Calu3 (cell line): ENCODE measurements at places on chromosomes 5 and 9. TPM values are rescaled to one million over a fixed set of nuclear protein-coding genes. Genes with fewer than 3 reads are reported as not detected.

- peak; percentile 35 for DNase-seq
Measured at GRCh38 chr9:14294659-14295058, 19.3 kb downstream of the NFIB start.

- DNase-seq: no peak
Measured at GRCh38 chr5:67353500-67354450, 157.2 kb upstream of the CD180 start.

- DNase-seq: no peak
Measured at GRCh38 chr5:121695307-121695706, 156.4 kb upstream of the FTMT start.

GRCh38 chr9:123820139-123820538 lies 109.8 kb downstream of the DENND1A start:
- no peak for DNase-seq

Gene LCN2
- 2,733 and 4,208 TPM in 2 replicates for total RNA-seq

DNA sequence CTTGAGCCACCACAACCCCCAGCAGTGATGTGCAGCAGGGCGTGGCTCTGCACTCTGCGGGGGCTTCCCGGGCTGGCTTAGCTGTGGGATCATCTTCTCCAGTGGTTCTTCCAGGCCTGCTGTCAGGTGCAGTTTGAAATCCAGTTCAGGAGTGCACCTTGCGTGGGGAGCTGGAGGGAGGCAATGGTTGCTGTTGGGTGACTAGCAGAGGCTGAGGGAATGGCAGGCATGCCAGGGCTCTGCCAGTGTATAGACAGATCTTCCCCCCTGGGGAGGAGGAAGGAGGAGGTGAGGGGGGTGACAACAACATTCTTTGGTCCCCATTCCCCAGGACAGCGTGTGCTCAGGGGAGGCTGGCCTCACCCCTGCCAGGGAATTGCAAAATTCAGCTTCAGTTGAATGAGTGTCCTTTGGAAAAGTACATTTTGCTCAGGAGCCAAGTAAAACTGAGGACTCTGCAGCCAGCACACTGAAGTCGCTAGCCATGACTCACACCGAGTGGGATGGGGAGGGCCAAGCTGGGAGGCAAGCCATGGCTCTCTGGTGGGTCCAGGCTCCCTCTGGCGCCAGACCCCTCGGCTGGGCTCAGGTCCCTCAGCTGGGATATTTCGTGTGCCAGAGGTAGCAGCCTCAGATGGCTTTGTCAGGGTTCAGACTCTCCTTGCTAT lies 35.0 kb downstream of the ERGIC1 start:
- peak; percentile 54 for DNase-seq

DNA sequence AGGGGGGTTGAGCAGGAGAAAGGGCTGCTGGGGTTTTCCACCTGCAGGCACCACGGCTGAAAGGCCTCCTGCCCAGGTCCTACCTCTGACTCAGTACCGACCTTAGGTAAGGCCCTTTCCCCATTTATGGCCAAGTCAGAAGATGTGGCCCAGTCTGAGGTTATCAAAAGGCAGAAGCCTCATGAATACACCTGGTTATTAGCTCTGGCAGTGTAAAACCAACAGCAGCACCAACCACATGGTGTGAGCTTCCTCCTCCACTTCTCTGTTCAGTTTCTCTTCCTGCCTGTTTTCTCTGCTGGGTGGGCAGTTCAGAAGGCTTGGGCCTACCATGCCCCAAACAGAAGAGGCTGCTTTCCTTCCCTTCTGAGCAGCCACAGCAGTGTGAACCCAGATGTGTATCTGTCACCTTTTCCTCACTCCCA lies 86.9 kb downstream of the UGCG start:
- DNase-seq: no peak

DNA sequence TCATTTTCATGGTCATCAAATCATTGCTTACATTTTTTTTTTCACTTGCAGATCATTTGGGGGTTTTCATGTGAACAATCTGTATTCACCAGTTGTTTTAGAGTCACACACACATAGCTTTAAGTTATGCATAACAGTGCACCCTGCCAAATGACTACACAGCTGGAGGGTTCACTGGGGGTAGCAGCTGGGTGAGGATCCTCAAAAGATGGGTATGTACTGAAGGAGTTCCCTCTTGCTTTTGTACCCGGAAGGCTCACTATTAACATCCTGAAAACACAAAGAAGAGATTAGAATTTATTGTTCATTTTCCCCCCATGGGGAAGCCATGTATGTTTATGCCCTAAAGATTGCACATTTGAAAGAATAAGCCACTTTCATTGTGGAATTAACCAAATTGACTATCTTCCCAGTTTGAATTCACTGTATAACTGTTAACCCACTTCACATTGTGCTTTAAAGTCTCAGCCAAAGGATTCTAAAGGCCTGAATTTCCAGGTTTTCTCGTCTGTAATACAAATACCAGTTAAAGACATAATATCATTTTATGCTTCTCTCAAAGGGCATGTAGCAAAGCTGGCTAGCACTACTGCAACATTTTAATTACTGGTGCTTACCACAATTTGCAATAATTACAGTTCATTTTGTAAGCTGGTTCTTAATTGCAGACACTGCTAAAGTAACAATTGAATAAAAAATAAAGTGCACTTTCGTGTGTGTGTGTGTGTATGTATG lies 466.4 kb upstream of the MEF2C start:
- DNase-seq: no peak

Gene ADAMTS6
- 0.86 and 1.2 TPM in 2 replicates for total RNA-seq

- no peak for DNase-seq
Measured at GRCh38 chr9:34996181-34996904, 6.8 kb downstream of the DNAJB5 start.

GRCh38 chr5:132054697-132055440 lies 5.6 kb upstream of the IL3 start:
- DNase-seq: no peak

Gene PRDM9
- total RNA-seq: not detected in 2 replicates

DNA sequence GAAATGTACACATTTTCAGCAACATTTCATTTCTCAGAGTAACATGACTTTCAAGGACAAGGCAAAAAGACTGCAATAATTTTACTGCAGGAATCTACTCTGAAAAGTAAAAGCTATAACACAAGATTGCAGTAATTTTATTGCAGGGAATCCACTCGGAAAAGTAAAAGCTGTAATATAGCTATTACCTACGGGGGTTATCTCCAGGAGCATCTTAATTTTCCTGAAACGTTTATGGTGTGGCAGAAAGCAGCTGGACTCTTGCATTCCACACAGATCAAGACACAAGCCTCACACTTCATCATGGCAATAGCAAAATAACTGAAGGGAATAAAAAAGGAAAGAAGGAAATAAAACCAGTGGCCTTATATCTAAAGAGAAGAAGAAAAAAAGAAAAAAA lies 171.2 kb downstream of the TSSK1B start:
- DNase-seq: no peak

DNA sequence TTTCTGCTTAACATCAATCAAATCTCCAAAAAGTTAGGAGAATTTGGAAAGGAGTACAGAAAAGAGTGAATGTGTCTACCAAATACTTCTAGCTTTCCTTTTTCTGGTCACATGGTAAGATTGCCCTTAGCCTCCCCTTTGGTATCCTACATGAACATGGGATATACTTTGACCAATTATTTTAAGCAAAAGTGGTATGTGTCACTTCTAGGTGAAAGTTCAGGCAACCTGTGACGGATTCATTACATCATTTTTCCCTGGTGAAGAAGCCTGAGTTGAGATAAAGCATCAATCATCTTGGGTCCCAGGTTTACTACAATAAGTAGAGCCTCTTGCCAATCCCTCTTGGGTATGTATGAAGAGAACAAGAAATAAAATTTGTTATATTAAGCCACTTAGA lies 419.2 kb downstream of the PDE4D start:
- DNase-seq: no peak

DNA sequence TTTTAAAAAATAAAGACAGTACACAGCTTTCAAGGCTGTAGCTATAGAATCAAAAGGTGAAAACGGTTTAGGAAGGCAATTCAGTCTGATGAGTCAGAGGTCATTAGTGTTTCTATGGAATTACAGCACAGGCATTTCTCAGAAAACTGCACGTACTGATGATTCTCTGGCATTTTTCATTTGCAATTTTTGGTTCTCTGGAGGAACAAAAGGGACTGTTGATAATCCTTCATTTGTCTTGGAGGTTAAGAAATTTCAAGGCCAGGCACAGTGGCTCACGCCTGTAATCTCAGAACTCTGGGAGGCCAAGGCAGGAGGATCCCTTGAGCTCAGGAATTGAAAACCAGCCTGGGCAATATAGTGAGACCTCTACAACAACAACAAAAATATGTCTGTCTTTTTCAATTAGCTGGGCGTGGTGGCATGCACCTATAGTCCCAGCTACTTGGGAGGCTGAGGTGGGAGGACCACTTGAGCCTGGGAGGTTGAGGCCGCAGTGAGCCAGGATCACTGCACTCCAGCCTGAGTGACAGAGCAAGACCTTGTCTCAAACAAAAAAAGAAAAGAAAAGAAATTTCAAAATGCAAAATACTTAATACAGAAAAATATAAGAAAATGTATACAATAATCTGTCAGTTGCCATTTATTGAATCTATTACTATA lies 27.3 kb downstream of the NR6A1 start:
- no peak for DNase-seq

DNA sequence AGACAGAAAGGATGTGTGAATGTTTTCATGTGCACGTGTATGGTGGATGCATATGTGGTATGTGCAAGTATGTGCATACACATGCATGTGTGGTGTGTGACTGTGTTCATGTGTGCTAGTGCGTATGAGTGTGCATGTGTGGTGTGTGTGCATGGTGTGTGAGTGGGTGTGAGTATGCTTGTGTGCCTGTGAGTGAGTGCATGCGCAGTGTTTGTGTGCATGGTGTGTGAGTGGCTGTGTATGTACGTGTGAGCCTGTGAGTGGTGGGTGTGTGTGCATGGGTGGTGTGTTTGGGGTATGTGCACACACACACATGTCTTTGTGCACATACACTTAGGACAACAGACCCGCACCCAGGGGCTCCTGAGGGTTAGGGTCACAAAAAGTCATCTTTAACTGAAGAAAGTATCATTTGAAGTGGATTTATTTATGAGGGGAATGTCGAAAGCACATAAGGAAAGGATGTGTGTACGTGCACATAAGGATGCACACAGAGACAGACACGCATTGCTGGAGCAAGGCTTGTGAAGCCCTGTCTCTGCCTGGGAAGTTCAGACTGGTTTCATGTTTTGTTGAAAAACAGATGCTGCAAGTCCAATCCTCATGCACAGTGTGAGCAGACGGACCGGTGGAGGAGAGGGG lies 237.0 kb downstream of the SYK start:
- DNase-seq: no peak

Gene PCSK1
- total RNA-seq: not detected in 2 replicates

Gene RNF180
- 2.1 and 2.4 TPM in 2 replicates for total RNA-seq

DNA sequence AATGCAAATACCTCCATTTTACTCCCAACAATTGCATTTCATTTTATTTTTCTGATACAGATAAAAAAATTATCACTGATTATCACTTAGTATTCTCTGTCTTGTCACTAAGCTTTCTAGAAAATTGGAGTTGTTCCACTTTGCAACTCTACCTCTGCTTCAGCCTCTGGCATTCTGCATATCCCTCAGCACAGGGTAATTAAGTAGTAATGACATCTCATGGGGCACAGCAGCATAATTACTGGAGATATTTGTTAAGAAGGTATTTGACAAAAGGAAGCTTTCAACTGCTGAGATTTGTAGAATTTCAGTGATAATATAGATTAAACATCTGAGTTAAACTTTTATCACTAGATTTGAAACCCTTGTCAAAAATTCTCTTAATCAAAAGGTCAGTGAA lies 446.2 kb downstream of the HTR1A start:
- DNase-seq: no peak

GRCh38 chr5:165630261-165630778 lies 2124.9 kb downstream of the MAT2B start:
- peak; percentile 75 for DNase-seq

DNA sequence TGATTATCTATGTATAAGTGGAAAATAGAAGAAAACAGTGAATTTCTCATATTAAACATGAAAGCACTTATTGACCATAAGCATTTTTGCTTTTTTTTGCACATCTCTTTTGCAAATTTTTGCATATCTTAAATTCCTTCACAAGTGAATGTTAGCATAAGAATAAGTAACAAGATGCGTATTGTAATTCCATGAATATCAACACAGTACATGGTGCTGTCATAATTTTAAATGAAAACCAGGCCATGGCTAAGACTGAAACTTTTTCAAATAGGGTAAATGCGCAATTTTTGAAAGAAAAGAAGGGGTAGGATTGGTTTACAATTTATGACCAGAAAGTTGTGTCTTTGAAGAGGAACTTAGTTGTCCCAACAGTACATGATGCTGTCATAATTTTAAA lies 17.0 kb downstream of the FAM13B start:
- no peak for DNase-seq

GRCh38 chr5:67375606-67376005 lies 179.0 kb upstream of the CD180 start:
- peak; percentile 4 for DNase-seq

Gene PHF19
- 37.2 and 44.5 TPM in 2 replicates for total RNA-seq

DNA sequence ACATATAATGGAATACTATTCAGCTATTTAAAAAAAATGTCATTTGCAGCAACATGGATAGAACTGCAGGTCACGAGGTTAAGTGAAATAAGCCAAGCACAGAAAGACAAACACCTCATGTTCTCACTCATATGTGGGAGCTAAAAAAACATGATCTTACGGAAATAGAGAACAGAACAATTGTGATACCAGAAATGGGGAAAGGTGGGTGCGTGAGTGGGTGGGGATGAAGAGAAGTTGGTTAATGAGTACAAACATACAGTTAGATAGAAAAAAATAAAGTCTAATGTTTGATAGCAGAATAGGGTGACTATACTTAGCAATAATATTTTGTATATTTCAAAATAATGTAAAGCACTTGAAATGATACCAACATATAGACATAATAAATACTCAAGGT lies 38.7 kb downstream of the FAM114A2 start:
- no peak for DNase-seq

Gene IRX2
- total RNA-seq: not detected in 2 replicates

GRCh38 chr5:59592101-59592500 lies 301.4 kb downstream of the PDE4D start:
- DNase-seq: no peak

Gene TLX3
- 6.0 and 6.5 TPM in 2 replicates for total RNA-seq

Gene DBH
- not detected in 2 replicates for total RNA-seq

DNA sequence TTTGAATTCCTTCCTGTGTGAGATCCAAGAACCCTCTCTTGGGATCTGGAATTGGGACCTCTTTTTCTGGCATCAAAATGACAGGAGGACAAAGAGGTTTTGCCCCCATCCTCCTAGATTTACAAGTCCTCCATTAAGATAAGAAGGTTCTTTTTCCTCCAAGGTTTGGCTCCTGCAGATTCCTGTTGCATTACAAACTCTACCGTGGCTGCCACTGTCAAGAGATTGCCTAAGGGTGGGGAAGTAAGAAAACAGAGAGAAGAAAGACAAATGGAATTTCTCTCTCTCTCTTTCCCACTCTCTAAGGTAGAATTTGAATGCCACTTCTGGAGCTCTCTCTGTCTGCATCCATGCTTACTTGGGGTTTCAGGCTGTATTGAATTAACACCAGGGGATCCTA lies 12.0 kb upstream of the SVEP1 start:
- no peak for DNase-seq

DNA sequence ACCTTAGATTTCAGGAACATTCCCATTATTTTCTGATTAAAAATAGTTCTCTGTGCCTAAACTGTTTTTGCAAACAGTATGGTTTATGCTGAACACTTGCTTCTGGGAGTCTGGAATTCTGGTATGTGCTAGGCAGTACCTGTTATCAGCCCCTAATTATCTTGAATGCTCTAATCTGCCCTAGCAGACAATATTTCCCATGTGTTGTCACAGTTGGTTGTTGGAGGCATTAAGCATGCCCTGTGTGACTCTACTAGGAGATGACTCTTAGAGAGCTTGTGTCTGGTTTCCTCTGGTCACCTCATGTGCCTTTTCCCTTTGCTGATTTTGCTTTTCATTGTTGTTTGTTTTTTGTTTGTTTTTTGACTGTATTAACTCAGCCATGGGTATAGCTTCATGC lies 36.6 kb downstream of the UHRF2 start:
- DNase-seq: no peak
